Mesothelial cell of epicardium (in vitro differentiated cells): ENCODE measurements at places on chromosomes 11 and 22.

GRCh38 chr22:46890819-46891218, 128.4 kb downstream of the TBC1D22A start:
- DNase-seq: no peak

GRCh38 chr11:100730266-100730665, 43.2 kb downstream of the ARHGAP42 start:
- no peak for DNase-seq

- no peak for DNase-seq
Measured at GRCh38 chr11:5527716-5528115, 11.2 kb upstream of the UBQLNL start.

DNA sequence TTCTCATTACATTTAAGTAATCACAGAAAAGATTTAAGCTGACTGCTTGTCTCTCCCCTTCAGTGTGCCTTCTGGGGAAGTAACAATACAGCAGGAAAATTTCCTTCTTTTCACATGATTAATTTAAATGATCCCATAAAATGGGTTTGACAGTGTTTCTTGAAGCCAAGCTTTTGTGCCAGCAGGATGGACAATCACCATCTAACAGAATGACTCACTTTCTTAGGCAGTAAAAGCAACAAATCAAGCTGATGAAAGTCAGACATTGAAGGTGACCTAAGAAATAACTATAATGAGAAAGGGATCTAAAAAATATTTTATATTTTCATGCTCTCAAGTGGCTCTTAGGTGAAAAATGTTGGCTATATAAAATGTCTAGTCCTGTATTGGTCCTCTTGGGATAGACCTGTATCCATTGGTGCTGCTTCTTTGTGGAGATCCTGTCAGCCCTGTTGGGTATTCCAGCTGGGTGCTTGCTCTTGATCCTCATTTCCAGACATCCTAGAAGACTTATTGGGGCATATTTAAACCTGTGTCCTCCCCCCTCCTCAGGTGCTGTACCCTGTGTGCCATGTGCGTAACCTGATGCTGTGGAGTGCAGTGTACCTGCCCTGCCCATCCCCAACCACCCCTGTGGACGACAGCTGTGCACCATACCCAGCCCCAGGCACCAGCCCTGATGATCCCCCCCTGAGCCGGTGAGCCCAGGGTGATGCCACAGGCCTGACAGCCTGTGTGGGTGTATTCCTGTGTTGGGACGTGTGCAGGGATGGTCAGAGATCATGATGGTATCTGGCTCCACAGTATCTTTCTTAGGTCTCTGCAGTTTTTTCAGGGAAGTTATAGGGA, 62.7 kb upstream of the HORMAD2 start:
- no peak for DNase-seq

GRCh38 chr11:20042045-20042639, 118.1 kb downstream of the DBX1 start:
- no peak for DNase-seq

DNA sequence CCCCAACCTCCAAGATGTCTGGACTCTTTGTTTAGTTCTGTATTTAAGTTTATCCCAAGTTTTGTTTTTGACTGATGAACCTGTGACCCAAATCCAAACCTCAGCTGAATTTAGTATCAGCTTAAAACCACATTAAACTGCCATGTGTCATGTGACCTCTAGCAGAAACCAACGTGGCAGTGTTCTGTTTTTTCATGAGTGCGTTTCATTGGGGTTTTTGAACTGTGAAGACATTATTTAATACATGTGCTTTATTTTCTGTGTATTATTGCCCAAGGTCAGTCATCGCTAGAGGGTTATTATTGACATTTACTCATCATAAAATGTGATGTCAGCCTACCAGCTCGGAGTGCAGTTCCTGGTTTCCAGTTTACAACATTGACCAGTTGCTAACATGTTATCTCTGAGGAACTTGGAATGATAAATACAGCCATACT, 1.8 kb downstream of the TLCD5 start:
- no peak for DNase-seq

DNA sequence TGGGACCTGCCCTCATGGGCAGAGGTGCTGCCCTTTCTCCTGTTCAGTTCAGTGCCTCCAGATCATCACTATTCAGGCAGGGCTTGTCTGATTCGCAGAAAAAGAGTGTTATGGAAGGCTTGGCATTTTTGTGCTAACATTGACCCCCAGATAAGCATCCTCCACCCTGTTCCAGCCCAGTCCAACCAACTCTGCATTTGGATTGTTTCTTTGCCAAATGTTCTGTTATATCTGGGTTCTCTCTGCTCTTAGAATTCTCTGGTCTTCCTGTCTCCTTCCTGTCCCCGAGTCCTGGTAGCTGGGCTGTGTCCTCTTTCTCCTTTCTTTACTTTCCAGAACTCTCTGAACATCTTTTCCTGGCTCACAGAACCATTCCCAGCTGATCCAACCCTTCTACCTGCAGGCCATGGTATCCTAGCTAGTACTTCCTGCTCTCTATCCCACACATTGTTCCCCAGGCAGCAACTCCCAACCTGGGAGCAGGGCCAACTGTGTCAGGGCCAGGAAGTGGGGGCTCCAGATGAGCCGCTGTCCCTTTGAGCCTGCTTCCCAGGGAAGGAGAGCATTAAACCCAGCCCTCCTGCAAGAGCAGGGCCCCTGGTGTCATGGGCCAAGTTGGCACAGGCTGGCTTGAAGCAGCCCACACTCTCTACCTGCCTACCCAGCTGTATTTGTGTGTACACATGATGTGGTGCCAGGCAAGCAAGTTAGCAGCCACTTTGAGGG, 280.7 kb upstream of the CADM1 start:
- DNase-seq: no peak

DNA sequence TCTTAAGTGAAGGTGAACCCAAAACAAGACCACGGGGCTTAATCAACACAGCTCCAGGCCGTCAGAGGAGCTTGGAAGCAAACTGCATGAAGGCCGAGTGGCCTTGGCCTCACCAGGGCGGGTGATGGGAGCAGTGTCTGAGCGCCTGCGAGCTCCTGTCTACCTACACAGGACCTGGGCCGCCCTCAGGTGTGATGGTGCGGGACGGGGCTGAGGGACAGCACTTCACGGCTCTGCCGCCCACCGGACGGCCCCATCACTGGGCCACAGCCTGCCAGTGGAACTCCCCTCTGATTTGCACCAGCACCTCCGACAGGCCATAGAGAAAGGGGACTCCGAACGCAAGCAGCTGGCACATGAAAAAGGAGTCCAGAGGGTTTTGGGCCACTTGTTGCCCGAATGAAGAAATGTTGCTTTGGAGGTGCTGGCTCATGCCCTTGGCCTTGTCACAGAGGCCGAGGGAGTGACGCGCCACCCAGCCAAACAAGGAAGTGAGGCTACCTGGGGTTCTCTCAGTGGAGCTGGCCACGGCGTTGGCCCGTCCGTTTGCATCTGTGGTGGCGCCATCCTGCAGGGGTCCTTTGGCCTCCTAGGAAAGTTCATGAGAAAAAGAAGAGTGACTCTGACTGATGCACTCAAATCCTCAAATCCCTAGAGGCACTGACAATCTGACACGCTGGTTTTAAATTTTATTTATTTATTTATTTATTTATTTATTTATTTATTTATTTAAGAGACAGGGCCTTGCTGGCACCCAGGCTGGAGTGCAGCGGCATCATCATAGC, 90.3 kb upstream of the BID start:
- no peak for DNase-seq

GRCh38 chr22:23796461-23796860, 9.7 kb downstream of the SMARCB1 start:
- no peak for DNase-seq

DNA sequence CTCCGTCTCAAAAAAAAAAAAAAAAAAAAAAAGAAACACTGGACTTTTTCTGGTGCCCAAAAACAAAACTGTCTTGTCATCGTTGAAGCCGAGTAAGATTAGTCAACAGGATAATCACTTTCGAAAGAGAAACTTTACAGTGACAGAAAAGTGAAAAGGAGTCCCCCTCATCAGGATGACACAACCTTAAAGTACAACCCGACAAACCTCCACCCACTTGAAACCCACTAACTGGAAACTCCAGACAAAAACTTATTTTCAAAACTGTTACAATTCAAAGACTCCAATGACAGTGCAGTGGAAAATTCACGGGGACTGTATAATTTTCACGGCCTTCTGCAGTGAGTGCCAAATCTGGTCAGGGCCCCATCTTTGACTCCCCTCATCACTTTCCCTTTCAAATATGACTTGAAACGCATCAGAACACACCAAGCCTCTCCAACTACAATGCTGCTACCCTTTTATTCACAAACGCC, 1.3 kb downstream of the DENND5A start:
- DNase-seq: no peak

DNA sequence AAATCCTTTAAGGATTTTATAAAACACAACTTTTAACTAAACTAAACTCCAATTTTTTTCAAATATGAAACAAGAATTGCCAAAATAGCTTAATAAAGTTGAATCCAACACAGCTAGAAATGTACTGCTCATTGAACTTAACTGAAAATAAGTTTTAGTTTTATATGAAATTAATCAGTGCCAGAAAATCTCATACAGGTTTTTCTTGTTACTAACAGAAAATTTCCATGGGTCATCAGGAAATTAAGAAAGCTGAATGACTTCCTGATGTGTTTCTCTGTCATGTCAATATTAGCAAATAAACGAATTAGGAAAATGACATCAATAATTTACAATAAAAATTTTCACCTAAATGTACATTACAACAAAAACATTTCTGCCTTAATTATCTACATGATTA, 3.5 kb downstream of the CCDC73 start:
- no peak for DNase-seq

- no peak for DNase-seq
Measured at GRCh38 chr11:72541257-72541974, 107.1 kb upstream of the CLPB start.

DNA sequence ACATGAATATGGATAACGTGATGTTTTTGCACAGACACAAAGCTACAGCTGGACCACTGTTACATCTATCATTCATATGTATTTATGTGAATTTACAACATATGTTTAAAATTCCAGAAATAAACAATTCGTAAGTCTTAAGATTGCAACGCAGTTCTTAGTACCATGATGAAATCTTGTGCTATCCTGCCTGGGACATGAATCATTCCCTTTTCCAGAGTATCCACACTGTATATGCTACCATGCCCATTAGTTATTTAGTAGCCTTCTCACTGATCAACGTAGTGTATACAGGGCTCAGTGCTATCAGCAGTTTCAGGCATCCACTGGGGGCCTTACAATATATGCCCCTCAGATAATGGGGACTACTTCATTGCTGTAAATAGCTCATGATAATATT, 4.3 kb downstream of the ATL3 start:
- no peak for DNase-seq

DNA sequence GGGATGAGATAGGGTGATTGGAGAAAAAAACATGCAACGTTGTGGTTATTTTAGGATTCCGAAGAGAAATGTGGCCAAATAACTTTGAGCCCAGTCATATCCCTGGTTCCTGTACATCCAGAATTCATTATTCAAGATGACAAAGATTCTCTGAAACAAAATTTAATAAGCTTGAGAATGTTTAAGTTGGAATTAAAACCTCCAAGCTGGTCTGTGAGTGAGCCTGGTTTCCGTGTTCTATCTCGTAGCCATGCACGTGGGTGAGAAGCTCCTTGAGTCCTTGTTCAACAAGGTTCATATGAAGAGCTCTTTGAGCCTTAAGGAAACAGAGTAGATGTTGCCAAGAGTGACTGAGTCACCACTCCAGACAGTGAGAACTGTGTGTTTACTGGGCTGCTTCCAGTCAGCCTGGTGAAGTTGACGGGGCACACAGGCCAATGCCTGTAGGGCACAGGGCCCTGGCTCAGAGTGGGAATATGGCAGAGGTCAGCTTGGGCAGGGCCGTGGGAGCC, 206.5 kb downstream of the NAV2 start:
- DNase-seq: no peak

- peak; percentile 86 for DNase-seq
Measured at GRCh38 chr11:65329944-65330403, 3.7 kb upstream of the DPF2 start.

- no peak for DNase-seq
Measured at GRCh38 chr11:73439002-73439843, 63.0 kb downstream of the RELT start.

GRCh38 chr11:20235164-20235563, 74.9 kb upstream of the DBX1 start:
- DNase-seq: no peak

- DNase-seq: no peak
Measured at GRCh38 chr11:85299258-85299942, 327.7 kb downstream of the DLG2 start.

DNA sequence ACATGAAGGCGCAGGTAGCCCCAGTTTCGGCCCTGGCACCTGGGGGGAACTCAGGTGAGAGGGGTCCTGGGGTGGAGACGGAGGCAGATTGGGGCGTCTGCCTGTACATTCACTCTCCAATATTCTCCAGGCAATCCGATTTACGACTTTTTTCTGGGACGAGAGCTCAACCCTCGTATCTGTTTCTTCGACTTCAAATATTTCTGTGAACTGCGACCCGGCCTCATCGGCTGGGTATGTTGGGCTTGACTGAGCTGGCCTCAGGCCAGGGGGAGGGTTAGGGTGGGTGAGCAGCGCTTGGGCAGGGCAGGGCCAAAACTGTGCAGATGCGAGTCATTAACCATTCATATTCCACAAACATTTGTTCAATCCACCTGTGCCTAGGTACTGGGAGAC, 1.7 kb downstream of the TM7SF2 start:
- no peak for DNase-seq

DNA sequence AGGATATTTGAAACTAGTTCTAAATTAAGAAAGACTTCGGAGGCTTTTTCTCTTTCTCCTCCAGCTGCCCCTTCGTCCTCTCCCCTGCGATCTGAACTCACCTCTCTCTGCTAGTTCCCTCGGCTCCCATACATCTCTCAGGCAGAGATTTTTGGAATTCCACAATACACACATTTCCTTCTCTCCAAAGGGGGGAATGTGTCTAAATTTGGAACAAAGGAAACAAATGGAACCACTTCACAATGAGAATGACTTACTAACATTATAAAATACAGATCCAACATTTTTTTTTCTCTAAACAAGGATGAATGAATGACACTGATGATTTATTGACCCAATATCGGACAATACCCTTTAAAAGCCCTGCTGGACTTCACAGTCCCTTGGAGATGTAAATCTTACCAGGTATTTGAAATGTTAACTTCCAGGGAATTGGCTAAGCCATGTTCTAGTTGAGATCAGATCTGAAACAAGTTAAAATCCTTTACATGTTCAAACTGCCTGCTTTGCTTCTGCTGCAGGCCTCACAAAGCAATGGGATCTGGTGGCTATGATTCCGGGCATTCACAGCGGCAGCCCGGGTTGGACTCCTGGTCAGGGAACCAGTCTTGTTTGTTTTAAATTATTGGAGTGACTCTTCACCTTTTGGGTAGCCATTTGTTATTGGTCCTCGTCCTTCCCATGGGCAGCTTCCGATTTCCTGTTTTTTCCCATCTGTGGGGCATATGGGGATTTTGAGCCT, 20.5 kb upstream of the GSTP1 start:
- no peak for DNase-seq

- DNase-seq: peak; percentile 78
Measured at GRCh38 chr11:78030429-78031325, 7.6 kb upstream of the KCTD14 start.
